Fibroblast of gingiva (primary cell): ENCODE measurements at places on chromosomes 5 and 9.

GRCh38 chr9:114694146-114694545 lies 12.2 kb upstream of the TEX48 start:
- no peak for DNase-seq

DNA sequence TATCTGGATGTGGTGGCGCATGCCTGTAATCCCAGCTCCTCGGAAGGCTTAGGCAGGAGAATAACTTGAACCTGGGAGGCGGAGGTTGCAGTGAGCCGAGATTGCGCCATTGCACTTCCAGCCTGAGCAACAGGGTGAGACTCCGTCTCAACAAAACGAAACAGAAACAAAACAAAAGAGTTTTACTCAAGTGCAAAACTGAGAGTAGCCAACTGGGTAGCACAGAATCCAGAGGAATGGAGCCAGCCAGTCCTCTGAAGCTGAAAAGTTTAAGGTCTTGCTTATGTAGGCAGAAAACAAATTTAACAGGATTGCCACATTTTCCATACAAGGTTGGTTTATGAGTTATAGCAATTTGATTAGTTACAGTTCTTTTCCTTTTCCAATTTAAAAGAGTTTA lies 32.0 kb downstream of the SPIN1 start:
- DNase-seq = peak; percentile 60

DNA sequence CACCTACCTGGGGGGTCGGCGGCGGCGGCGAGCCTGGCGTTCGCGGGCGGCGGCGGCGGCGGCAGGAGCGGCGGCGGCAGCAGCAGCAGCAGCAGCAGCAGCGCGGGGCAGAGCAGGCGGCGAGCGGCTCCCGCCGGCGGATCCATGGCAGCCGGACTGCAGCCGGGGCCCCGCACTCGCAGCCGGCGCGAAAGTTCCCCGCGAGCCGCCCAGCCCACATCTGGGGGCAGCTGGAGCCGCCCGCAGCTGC lies 153 bp downstream of the ADAMTS2 start:
- no peak for DNase-seq

- no peak for DNase-seq
Observed at GRCh38 chr5:10578869-10579268, 15.0 kb downstream of the ANKRD33B start.

- no peak for DNase-seq
Observed at GRCh38 chr5:157273131-157273556, 7.2 kb downstream of the CYFIP2 start.

DNA sequence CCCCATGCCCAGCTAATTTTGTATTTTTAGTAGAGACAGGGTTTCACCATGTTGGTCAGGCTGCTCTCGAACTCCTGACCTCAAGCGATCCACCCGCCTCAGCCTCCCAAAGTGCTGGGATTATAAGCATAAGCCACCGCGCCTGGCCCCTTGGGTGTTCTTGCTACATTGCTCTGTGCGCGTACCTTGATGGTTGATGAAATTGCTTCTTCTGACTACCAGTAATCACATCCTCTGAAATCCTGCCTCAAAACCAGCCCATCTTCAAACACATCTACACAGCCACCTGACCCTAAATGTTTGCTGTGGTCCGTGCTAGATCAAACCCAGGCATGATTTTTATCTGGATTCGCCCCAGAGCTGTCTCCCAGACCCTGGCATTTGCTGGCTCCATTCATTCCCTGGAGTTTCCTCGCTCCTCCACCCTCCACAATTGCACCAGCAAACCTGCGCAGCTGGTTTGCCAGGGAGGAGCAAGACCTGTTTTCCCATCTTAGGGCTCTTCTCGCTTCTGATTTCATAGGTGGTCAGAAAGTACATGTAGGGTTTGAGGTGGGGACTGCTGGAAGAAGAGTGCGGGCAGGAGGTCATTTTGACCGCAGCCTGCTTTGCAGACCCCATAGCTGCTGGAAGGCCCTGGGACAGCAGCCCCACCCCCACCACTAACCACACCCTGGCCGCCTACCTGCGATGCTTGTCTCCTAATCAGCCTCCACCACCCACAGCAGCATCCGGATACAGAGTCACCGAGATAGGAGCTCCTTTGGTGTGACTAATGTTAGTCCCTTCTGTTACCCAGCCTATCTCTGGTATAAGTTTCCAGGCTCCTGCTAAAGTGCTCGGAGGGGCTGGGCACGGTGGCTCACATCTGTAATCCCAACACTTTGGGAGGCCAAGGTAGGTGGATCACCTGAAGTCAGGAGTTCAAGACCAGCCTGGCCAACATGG lies 22.7 kb downstream of the SWI5 start:
- DNase-seq = no peak

DNA sequence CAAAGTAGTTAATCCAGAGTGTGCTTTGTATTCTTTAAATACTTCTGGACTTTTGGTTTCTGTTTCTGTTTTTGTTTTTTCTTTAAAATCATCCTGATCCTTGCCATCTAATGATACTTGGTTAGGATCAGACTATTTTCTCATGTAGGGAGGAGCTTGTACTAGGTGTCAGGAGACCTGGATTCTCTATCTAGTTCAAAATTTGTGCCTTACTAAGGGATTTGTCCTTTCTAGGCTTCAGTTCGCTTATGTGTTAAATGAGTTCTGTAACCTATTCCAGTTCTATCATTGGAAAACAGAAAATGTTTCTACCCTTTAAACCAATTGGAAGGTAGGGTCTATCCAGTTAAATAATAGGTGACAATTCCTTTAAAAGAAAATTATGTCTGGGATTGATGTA lies 3.3 kb upstream of the MEF2C start:
- no peak for DNase-seq

DNA sequence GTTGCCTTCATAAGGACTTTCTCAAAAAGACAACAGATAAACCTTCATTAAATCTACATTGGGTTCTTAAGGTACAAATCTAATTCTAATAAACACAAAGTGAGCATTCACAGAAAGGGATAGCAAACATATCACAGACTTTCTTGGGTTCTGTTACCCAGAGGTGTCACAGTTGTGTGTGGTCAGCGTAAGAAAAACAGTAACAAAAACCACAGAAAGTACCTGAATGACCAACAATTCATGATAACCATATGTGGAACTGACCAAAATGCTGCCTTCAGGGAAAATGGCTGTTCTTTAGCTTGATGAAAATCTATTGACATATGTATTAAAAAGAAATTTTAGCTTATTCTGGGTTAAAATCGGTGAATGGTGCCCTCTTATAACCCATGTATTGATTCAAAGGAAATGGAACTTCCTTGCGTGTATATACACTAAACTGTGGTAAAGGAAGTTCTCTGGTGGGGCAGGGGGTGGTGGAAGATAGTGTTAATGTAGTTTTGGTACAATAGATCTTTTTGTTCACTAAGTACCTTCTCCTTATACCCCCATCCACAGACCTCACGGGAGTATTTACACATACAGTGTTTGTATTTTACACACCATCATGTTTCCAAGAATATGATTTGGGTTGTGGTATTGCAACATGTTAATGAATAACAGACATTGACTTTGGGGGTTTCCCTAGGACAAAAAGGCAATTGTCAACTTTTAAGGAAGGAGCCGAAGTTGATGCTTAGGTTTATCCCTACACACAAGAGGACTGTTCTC lies 152.5 kb downstream of the APBA1 start:
- DNase-seq = peak; percentile 1

GRCh38 chr5:143209881-143210395 lies 193.5 kb downstream of the NR3C1 start:
- DNase-seq = no peak

DNA sequence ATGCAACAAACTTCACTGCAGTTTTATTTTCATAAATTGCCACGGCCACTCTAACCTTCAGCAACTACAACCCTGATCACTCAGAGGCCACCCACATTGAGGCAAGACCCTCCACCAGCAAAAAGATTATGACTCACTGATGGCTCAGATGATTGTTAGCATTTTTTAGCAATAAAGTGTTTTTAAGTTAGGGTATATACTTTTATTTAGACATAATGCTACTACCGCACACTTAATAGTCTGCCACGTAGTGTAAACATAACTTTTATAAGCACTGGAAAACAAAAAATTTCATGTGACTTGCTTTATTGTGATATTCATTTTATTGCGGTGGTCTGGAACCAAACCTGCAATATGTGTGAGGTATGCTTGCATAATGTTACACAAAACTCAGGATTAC lies 257.9 kb downstream of the ZSWIM6 start:
- DNase-seq = no peak

- DNase-seq = no peak
Observed at GRCh38 chr9:125969868-125970267, 222.7 kb downstream of the PBX3 start.

- DNase-seq = peak; percentile 6
Observed at GRCh38 chr5:40306869-40307487, 372.7 kb upstream of the PTGER4 start.

DNA sequence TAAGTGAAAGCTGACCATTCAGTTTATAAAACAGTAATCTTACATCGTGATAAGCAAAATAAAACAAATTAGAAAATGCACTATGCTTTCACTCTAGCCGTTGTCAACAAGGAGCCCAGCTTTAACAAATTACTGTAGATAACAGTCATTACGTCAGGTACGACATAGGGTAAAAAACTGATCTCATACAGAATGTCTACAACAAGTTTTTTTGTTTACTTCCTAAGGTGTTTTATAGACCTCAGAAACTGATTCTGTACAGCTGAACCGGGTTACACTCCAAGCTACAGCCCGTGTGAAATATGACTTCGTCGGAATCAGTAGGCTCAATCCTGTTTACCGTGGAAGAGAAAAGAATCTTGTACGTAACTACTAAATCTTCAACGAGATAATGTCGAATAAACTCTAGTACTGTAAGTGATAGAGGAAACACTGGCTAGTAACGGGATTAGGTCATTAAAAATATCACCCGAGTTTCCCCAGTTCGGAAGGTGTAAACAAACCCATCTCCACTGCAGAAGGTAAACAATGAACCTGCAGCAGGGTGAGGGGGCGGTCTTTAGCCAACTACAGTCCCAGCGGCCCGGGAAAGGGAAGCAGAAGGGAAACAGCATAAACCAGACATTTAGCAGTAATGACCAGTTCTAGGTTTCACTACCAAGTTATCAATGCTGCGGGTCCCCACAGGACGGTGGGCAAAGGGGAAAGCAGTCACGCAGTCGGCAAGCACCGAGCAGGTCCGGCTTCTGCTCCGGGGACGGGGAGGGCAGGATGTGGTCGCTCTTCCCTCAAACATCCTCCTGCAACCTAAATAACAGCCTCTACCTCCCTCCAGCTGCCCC lies 1.1 kb downstream of the RICTOR start:
- DNase-seq = peak; percentile 23

DNA sequence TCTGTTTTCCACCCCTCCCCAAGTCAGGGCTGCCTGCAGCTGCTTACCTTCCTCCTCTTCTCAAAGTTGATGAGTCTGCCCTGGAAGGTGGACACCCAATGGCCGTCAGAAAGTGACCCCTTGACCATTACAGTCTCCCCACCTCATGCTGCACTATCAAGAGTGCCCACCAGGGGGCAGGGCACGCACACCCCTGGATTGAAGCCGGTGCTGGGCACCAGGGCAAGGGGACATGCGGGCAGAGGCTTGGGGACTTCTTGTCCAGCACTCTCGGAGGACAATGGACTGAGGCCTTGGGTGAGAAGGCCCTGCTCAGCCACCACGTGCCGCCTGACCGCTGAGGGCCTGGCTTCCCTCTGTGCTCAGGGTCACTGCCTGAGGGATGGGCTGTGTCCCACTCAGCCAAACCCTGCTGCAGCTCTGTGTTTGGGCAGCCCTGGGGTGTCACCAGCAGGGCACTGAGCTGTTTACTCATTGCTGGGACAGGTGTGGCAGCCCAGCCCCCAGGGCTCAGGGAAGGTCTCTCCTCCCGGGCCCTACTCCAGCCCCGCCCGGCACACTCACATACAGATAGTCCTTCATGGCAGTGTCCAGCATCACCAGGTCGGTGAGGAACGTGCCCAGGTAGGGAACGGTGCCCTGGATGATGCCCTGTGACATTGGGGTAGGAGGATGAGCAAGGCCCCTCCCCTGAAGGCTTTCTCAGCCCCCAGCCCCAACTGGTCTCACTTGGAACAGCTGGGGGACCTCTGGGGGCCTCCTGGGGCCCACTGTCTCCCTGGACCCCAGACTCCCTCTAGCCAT lies 17.7 kb downstream of the RALGDS start:
- peak; percentile 19 for DNase-seq

- DNase-seq = peak; percentile 55
Observed at GRCh38 chr9:35882263-35882848, 12.2 kb upstream of the OR13J1 start.

DNA sequence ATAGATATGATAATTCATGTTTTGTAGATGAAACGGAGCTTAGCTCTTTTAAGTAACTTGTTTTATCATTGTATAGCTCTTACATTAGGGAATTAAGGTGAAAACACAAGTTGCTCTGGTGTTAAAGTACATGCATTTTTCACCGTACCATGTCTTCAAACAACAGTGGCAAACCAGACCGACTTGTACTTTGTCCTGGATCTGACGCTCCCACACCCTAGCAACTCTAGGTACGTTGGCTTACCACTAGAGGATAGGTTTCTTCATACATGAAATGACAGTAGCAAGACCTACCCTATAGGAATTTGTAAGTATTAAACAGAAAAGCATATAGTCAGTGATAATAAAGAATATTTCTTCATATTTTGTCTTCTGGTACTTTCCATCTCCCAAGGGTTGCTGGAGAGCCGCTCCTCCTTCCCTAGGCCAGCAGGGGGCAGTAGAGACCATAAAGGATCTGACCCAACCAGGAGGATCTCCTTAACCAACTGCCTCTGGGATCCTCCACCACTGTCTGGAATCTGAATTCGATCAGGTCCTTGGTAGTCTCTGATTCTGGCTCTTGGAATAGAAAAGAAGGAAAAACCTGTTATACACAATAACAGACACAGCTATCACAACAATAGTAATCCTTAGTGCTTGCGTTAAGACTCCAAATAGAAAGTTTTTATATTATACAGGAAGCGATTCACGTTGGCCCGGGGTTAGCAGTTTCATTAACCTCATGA lies 136.7 kb downstream of the CAVIN4 start:
- DNase-seq = peak; percentile 11

DNA sequence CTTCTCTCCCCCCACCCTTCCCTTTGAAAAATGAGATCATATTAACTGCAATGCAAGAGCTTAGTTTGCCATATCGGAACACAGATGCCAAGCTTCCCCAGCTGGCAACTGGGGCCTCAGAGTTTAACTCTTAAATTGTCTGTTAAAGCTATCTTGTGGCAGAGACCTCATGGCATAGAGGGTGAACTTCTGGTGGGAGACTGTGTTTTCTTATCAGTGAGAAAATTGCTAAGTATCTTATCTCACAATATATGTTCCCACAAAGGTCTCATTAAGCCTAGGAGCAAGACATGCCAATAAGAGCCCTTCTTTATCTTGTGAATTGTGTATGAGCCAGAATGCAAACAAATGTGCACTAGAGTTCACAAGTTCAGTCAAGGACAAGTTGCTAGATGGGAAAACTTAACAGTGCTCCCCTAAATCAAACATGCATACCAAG lies 12.3 kb downstream of the NFIB start:
- no peak for DNase-seq

GRCh38 chr9:121648172-121648571 lies 3.3 kb upstream of the DAB2IP start:
- DNase-seq = no peak

GRCh38 chr9:14043483-14043882 lies 270.5 kb downstream of the NFIB start:
- DNase-seq = peak; percentile 28

DNA sequence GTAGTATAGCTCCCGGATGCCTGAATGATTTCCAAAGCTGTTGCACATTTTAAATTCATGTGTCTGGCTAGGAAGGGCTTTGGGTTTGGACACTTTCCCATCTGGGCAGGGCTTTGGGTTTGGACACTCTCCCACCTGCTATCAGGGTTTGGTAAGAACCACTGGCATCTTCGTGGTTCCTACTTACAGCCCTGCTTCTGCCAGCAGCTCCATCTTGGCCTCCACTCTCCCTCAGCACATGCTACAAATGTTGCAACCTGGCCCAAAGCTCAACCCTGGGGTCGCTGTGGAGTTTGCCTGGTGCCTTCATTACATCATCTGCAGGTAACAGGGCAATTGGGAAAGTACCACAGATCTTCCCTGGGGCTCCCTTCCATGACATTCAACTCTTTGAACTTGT lies 3.5 kb downstream of the TMCO6 start:
- DNase-seq = peak; percentile 87
